Muscle of arm (tissue), 14 donors: ENCODE measurements at places on chromosomes 4 and X.

DNA sequence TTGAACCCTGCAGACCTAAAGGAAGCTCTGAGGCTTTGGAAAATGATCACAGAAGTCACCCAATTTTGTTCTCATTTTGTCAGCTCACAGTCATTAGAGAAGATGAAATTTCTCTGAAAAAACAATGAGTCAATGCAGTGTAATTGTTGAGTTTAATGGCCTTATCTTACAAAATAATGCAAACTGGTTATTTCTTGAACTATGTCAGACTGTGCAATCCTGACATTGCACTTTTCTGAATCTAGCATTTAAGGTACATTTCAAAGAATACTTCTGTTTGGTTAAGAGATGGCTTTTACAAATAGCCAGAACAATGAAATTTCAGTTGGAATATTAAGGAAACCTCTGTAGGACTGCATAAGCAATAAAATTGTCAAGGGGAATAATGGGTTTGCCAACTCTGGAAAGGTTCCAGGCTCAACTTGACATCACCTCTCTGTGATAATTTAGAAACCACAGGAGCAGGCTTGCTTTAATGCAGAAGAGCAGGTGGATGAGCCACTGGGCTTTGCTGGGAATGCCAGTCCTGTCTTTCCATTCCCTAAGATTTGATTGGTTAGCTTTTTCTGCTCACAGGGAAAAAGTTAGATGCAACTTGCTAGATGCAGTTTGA is 222.8 kb downstream of the FRMPD4 start:
- DNase-seq: no peak

GRCh38 chr4:20192736-20193135 is 59.0 kb upstream of the SLIT2 start:
- no peak for DNase-seq

DNA sequence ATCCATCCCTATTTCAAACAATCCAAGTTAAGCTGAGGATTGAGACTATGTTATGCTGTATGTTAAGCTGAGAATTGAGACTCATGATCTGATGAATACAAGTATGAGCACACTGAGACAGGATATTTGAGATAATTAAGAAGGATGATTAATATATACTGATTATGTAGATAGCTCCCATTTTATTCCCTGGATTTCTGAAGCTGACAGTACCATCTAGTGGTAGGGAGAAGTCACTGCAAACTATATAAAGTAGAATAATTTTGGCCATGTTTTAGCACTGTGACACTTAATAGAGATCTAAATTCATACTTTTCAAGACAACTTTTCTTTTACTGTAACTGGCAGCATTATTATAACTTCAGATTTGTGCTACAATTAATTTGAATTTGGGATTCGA is 63.8 kb upstream of the HPRT1 start:
- DNase-seq: peak; percentile 9

- DNase-seq: no peak
Observed at GRCh38 chrX:77070202-77070918, 376.8 kb upstream of the FGF16 start.

DNA sequence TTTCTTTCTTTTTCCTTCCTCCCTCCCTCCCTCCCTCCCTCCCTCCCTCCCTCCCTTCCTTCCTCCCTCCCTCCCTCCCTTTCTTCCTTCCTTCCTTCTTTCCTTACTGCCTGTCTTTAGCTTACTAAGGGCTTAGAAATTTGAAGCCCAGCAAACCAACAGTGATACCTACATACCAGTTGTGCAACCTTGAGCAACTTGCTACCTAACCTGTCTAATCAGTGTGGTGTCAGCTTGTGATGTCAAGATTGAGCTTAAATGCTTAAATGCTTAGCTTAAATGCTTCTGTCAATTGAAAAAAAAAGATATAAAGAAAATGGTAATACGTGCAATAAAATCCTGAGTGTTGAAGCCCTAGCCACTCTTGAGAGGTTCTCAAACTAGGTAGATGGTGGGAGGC is 728.6 kb downstream of the TRIML1 start:
- no peak for DNase-seq

DNA sequence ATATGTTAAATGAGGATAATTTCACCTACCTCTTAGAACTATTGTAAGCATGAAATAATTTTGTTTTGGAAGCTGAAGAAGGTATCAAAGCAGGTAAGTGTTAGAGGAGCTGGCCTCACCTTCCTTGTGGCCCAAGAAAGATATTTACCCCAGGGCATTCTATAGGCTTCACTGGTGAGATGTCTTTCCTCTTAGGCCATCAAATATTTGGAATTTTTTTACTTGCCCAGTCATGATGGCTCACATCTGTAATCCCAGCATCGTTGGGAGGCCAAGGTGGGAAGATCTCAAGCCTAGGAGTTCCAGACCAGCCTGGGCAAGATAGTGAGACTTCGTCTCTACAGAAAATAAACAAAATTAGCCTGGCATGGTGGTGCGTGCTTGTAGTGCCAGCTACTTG is 6.1 kb upstream of the SMS start:
- no peak for DNase-seq

DNA sequence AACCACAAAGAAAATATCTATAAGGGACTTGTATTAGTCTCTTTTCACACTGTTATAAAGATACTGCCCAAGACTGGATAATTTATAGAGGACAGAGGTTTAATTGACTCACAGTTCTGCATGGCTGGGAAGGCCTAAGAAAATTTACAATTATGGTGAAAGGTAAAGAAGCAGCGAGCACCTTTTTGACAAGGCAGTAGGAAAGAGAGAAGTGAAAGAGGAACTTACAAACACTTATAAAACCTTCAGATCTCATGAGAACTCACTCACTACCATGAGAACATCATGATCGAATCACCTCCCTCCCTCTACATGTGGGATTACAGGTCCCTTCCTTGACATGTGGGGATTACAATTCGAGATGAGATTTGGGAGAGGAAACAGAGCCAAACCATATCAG is 856.0 kb downstream of the TRAM1L1 start:
- no peak for DNase-seq

GRCh38 chr4:102343964-102344519 is 1.2 kb downstream of the SLC39A8 start:
- peak; percentile 47 for DNase-seq

GRCh38 chr4:74206088-74206825 is 48.3 kb downstream of the MTHFD2L start:
- no peak for DNase-seq

GRCh38 chrX:10781847-10782530 is 161.6 kb upstream of the MID1 start:
- DNase-seq: no peak

DNA sequence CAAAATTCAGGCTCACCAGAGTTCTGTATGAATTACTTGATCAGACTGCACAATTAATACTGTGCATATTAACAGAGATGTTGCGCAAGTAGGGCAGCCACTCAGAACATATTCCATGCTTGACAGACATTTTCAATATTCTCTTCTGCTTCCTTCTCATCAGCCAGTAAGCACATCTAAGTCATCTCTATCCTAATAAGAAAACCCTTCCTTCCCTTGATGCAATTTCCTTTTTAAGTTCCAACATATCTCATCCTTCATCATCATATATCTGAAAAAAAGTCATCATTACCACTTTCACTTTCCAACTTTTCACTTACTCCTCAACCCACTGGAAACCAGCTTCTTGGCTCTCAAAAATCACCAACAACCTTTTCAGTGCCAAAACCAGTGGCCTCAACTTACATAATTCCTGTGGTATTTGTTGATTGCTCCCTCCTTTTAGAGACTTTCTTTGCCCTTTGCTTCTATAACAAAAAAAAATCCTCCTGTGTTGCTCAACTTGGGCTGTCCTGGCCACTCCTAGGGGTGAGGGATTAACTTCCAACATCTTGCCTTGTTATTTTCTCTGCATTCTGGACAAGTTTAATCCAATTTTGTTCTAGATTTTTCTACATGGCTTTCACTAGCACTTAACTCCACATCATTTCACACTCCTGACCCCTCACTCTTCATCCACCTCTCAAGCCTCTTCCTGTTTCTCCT is 14.1 kb downstream of the MBNL3 start:
- DNase-seq: no peak

DNA sequence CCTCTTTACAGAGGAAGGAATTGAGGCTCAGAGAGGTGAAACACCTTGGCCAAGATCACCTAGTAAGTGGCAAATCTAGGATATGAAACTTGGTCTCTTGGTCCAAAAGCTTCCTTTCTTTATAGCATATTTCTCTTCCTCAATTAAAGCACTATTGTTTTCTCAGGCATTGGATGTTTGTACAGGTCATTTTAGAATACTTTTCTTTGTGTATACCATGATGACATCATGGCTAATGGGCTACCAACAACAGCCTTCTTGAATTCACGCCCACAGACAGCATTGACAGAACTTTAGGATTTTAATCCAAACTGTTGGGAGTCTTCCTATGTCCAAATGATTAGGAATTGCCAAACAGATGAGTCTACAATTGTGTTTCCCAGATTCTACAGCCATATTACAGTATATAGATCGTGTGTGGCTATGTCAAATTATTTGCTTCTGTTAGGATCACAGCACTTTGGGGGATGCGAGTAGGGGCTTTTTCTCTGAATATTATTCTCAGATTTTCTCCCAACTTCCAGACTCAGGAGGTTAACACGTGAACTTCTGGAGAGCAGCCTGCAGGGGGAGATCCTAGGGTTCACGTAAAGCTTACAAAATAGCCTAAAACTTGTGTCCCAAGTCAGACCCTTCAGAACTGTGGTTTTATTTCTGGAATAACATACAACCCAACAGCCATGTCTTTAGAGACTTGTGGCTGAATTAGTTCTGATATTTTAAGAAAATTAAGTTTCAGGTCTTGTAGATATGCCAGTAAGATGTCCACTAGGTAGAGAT is 191.8 kb downstream of the SHROOM3 start:
- no peak for DNase-seq

GRCh38 chr4:23577398-23577797 is 312.4 kb downstream of the PPARGC1A start:
- DNase-seq: no peak

GRCh38 chrX:107226757-107227156 is 20.3 kb downstream of the DNAAF6 start:
- no peak for DNase-seq

GRCh38 chrX:119094819-119095218 is 22.0 kb downstream of the CT47C1 start:
- no peak for DNase-seq

DNA sequence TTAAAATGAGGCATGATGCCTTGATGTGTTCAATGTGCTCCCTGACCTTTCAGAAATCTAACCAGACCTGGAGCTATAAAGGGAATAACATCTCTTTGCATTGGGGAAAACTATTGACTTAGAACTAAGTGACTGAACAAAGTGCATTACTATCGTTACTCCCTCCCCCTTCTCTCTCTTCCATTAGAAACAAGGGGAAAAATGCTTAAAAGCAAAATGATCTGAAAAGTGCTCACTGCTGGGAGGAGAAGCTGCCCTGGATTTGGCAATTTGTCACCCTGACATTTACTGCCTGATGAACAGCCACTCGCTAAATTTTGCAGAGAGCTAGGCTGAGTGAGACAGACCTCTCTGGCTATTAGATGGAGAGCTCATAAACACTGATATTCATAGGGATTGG is 48.6 kb upstream of the PARM1 start:
- no peak for DNase-seq

DNA sequence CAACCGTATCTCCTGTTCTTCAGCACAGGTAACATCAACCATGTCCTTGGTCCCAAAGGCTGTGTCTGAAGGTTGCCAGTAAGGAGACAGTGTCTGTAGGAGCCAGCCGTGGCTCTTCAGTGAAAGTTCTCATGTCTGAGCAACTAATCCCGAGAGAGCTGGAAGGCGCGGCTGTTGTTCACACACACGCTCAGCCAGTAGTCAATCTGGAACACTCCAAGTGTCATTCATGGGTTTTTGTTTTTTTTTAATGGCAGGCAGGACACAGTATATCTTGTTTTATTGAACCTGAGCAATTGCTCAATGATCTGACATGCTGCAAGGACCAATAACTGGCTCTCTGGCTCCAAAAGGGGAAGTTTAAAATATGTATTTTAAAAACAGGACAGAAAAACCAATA is 48.4 kb upstream of the MAP3K15 start:
- no peak for DNase-seq

DNA sequence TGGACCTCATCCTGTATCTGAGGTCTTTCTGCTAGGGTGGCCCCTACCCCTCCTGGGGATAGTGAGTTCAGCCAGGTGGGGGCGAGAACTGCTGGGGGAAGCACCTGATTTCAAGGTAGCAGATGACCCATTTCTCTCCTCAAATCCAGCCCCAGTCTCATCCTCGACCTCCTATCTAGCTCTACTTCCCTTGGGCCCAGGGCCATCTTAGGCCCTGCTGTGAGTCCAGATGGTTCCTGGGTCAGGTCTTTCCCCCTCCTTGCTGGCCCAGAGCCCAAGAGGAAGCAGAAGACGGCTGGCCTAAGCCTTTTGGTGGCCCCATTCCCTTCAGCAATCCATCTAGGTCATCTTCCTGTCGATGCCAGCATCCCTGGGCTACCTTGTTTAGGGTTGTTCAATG is 3.3 kb downstream of the CDK16 start:
- DNase-seq: no peak

DNA sequence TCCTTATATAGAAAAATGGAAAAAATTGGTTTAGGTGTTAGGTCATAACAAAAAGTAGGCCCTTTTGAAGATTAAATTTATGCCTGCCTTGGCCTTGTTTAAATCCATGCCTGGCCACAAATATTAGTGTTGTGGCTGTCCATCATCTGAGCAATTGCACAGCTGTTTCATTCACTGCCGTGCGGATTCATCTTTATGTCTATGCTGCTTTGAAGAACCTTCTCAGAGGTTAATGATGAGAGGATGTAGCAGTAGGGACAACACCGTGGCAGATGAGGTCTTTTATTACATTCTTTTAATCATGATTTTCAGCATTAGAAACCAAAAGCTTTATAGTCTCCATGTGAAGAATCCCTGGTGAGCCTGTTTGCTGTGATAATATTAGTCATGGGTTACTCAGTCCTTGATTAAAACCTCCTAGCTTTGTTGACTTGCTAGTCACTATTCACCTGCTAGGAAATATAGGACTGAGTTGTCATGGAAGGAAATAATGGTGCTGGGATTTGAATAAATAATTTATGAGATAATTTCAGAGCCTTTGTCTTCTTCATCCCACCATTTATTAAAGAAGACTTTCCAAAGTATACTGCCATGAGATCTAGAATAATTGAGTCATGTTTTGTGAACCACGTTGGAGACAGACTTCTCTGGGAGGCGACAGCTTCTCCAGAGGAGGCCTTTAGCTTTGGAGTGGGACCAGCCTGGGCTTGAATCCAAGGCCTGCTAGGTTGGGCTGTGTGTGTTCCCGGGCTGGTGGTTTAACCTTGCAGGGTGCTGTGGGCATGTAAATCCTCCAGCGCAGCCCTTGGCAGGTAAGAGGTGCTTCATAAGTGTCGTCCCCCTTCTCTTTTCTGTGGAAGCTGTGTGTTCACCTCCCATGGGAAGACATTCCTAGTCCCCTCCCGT is 53.5 kb downstream of the PTTG2 start:
- no peak for DNase-seq

GRCh38 chrX:149979126-149979644 is 40.9 kb upstream of the EOLA2 start:
- DNase-seq: no peak

DNA sequence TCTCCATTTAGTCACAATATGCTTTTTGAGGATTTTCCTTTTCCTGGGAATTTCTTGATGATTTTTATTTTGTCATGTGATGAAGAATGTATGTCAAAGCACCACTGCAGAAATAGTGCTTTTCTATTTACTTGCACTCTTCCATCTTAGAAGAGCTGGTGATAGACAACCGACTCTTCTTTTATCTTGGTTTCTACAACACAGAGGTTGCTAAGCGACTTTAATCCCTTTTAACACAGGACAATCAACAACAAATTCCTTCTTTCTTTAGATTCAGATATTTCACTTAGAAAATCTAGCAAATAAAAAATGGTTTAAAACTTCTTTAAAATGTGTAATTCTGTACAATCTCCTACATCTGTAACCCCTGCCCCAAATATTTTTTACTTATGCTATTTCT is 34.6 kb downstream of the TET2 start:
- DNase-seq: no peak

- peak; percentile 52 for DNase-seq
Observed at GRCh38 chr4:84582302-84582987, 482 bp upstream of the CDS1 start.
